Thyroid gland (tissue), 4 donors: ENCODE measurements at places on chromosomes 1 and 21. TPM values are rescaled to one million over a fixed set of nuclear protein-coding genes. Genes with fewer than 3 reads are reported as not detected.
A peak's percentile ranks its signal among the peaks of the same experiment; 100 is the strongest.

DNA sequence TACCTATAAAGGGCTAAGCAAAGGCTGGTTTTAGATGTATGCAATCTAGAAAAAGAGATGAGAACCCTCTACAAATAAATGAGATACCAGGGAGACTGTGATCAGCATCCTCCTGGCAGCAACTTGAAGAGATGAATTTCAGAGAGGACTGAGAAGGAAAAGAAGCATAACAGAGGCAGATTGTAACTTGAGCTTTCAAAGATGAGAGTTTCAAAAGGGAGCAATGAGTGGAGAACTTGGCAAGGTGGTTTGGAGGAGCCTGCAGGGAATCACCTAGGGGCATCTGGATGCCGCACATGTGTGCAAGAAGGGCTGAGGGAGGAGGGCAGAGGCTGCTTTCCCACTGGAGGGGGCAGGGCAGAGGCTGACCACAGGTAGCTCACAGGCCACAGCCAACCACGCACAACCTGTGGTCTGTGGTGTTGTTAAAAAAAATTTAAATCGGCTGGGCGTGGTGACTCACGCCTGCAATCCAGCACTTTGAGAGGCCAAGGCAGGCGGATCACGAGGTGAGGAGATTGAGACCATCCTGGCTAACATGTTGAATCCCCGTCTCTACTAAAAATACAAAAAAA, 50.2 kb downstream of the PCNX2 start:
- no peak for DNase-seq

DNA sequence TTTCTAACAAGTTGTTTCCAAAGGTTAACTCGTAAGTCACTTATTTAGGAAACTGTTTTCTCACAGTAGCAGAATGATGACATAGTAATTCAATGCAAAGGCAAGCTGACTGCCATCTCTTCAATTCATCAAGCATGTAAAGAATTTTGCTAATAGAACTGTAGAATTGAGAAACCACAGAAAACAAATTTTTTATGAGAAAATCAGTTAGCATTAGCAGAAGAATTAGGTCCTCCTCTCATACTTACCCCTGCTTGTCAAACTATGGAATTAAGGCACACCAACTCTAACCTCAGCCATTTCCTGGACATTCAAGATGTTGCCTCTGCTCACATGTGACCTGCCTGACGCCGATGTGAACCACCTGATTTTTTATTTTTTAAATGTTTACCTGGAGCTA, 115.2 kb downstream of the LRRC40 start:
- DNase-seq: no peak

GRCh38 chr1:206600527-206600926, 11.7 kb downstream of the EIF2D start:
- DNase-seq: no peak

SASS6 gene
- total RNA-seq: 3.3 TPM

DNA sequence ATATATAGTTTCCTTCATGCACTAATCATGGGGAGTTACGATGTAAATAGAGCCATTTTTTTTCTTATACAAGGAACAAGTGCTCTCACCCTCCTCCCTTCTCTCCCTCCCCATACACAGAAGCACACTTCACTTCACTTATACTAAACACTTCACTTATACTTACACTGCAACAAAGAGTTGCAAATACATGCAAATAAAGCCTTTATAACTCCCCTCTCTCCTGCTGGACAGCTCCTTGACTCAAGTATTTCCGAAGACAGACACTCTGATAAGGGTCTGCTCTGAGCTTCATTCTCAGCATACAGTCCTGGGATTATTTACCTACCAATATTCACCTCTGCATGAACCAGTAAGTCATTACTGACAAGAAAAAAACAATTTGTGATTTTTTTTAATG, 35.6 kb upstream of the ERG start:
- DNase-seq: no peak

PRAMEF13 gene
- total RNA-seq: not detected

DNA sequence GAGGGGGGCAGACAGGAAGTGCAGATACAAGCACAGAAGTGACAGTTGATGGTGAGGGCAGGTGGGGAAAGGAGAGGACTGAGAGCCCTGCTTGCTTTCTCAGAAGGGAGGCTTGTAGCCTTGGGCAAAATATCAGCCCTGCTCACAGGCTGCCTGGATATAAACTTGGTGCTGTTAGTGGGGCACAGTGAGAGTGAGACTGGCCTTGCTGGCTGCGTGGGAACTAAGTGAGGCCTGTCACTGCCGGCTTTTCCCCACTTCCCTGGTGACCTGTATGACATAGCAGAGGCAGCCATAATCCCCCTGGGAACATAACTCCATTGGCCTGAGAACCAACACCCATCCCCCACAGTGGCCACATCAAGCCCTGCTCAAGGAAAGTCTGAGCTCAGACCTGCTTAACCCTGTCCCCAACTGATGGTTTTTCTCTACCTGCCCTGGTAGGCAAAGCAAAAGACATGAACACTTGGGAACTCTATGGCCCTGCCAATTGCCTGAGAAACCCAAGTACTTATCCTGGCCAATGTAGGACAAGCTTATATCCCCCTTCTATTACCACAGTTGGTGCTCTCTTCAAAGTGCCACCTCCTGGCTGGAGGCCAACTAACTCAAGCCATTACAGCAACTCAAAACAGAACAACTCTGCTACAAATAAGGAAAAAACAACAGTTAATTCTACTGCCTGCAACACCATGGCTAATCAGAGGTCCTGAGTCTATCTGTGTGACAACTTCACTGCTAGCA, 472.7 kb downstream of the PLPP3 start:
- peak; percentile 50 for DNase-seq

GRCh38 chr1:248923352-248924338, 17.6 kb downstream of the PGBD2 start:
- no peak for DNase-seq

SLC30A10 gene
- 0.33 TPM for total RNA-seq

MTARC1 gene
- 44.0 TPM for total RNA-seq

CHIA gene
- total RNA-seq: not detected

BTBD8 gene
- 14.8 TPM for total RNA-seq

DNA sequence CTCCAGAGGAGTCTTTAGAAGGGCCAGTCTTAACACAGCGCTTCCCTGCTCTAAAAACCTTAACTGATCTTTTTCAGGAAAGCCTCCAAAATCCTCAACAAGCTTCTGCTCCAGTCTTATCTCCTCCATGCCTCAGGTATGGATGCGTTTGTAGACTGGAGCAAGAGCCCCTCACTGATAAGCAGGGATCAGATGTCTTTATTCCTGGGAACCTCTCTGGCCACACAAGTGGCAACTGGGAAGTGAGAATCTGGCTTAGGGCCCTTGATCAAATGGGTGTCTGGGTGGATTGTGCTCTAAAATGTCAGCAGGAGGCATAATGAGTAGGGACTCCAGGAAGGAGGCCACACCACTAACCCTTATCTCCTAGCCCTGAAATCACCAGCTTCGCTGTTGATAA, 1.4 kb downstream of the ZBTB8A start:
- DNase-seq: no peak

DNA sequence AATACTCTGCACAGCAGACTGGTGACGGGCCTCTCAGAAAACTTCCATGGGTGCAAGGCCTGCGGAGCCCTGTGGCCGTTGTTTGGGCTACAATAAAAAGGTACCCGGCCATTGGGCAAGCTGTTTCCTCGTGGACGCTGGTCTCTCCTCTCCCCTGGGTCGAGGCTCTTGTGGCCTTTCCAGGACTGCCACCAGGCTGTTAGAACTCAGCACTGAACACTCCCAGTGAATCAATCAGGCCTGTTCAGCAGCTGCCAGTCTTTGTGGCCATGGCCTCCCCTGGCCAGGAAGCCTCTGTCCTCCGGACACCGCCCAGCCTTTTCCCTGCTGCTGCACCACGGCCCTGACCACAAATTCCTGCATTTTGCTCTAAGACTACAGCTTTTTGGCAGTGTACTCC, 33.0 kb upstream of the ACTRT2 start:
- DNase-seq: no peak

FCRL6 gene
- not detected for total RNA-seq

RAP1A gene
- total RNA-seq: 91.7 TPM

LGR6 gene
- 2.8 TPM for total RNA-seq

- DNase-seq: no peak
Observed at GRCh38 chr1:56216218-56216617, 363.1 kb downstream of the PLPP3 start.

- DNase-seq: no peak
Observed at GRCh38 chr1:233788687-233789086, 115.8 kb upstream of the SLC35F3 start.

DDI2 gene
- total RNA-seq: 32.4 TPM

GRCh38 chr1:14676400-14676799, 77.9 kb downstream of the KAZN start:
- no peak for DNase-seq

DNA sequence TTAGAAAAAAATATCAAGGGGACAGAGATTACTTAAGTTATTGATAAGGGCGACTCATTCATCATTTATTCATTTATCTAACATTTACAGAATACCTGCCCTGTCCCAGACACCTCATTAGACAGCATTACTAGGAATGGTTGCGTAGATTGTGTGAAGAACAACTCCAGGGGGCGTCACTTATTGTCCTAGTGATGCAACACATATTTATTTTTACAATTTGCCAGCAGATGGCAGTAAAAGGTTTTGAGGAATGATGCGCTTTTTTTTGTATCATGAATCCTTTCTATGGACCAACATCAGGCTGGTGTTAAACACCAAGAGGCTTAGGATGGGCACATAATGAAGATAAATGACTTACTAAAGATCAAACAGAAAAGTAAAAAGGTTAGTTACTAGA, 5.5 kb downstream of the NCAM2 start:
- DNase-seq: no peak

DNA sequence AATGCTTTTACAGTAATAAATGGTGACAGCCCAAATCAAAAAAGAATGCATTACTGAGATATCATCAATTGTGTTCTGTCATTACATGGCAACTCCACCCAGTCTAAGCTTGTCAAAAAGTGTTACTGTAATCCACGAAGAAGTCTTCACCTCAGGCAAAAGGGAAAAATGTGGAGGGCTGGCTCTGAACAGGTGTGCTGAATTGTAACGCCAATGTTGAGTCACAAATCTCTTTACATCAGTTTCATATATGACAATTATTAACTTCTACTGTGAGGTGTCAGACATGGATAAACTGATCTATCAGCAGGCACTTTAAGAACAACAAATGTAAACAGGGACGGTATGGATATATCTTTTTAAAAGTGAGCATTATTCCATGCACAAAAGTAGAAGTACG, 98.5 kb upstream of the DMRTA2 start:
- DNase-seq: no peak

- DNase-seq: no peak
Observed at GRCh38 chr1:184302346-184302745, 84.5 kb upstream of the C1orf21 start.

ZSWIM5 gene
- 12.6 TPM for total RNA-seq

GRCh38 chr1:66758241-66758755, 6.0 kb downstream of the DYNLT5 start:
- DNase-seq: no peak

DNA sequence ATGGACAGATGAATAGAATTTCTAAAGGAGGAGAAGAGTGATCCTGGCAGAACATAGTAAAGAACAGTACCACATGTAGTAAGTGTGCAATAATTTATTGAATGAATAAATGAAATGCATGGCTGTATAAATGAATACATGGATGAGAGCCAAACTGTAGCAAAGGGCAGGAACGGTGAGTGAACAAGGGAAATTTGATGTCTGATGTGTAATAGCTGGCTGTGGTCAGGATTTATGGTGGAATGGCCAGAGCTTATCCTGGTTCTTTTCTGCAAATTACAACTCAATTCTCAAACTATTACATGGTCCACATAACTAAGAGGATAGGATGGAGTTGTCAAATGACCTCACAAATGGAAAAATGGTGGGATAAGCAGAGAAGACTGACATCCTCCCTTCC, 43.2 kb upstream of the ARHGAP29 start:
- DNase-seq: no peak

GRCh38 chr21:45448283-45448809, 43.4 kb downstream of the COL18A1 start:
- DNase-seq: no peak

GREM2 gene
- total RNA-seq: 1.2 TPM

- no peak for DNase-seq
Observed at GRCh38 chr21:33754481-33754880, 112.2 kb downstream of the ITSN1 start.

LPAR3 gene
- not detected for total RNA-seq

- DNase-seq: no peak
Observed at GRCh38 chr1:71804140-71804539, 478.2 kb downstream of the NEGR1 start.

DNA sequence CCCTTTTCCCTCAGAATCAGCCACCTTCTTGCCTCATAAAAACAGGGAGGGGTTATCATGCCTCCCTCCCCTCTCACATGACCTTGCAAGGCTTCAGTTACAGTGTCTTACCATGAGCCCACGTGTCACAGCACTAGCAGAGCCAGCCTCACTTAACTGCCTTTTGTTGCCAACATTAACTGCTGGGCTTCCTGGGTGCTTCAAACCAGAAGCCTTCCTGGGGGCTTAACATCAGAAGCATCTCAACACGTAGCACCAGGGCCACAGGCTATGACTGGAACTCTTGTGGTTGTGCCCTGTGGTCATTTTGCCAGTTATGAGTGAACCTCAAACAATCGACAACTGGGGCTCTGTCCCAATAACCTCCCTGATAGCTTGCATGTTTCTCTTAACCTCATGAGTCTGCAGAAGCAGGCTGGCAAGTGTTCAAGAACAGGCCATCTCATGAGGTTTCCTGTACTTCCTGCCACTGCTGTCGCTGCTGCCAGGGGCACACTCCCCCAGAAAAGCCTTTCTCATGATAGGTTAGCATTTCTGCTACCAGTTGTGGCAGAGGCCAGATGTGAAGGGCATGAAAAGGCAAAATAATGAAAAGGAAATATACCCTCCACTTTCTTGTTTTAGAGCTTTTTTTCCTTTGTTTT, 132.2 kb downstream of the GLUL start:
- peak; percentile 73 for DNase-seq

GRCh38 chr1:78691995-78692747, 42.5 kb downstream of the IFI44 start:
- DNase-seq: no peak

HES3 gene
- total RNA-seq: not detected

- no peak for DNase-seq
Observed at GRCh38 chr1:31036749-31037500, 28.6 kb downstream of the PUM1 start.
